ENCODE measurements at places on chromosomes 6 and 20.
A peak's percentile ranks its signal among the peaks of the same experiment; 100 is the strongest.

DNA sequence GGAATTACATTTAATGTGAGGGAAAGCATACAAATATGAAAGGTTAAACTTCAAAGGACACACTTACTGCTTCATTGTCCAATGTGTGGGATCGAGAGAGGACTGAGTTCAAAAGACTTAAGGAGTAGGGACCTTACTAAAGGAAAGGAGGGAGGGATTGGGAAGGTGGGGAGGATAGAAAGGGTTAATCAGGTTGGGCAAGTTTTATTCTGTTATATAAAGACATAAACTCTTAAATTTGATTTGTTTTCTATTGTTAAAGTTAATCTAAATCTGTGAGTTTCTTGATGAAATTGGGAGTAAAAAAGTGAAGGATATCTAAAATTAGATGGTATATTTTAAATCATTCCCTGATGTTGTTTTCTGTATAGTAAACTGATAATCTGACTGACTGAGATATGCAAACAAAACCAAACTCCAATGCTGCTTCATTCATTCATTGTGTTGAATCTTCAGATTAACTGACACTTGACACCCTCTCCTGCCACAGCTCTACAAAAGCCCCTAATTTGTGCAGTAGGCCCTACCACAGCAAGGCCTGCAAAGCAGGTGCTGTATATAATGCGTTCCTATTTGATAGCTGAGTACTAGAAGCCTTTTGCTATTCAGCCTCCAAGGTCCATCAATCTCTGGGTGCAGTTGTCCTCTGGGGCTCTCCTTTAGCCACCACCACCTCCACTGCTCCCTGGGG lies 1.3 kb upstream of the UBE2J1 start:
- DNase-seq = no peak

DNA sequence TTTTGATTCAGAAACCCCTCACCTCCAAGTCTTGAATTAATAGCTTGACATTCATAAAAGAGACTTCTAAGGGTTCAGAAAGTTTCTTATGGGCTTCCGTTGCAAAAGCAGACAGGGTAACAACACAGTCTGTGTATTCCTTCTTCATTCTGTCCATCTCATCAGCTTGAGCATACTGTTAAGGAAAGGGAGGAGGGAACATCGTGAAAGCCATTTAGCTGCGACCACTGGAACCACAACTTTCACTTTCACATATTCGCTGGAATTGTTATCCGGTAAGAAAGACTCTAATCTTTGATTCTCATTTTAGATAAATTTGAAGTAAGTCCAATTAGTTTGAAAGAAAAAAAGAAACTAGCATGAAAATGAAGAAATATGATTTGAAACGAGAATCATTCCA lies 174.4 kb downstream of the SYNE1 start:
- no peak for DNase-seq

GRCh38 chr6:16352258-16352635 lies 113.9 kb downstream of the GMPR start:
- peak; percentile 73 for DNase-seq

DNA sequence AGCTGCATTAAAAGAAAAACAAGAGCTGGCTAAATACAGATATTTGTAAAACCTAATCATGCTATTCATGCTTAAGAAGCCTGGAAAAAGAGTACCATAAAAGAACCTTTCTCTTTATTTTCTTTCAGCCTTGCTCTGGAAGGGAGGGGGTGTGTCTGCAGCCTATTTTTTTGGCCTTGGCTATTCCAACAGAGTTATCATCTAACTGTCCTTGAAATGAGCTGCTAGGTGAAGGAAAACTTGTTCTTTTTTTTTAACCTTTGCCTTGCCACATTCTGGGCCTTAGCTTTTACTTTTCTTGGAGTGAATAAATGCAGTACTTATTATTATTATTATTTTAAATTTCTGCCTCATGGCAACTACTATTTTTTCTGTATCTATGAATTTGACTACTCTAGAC lies 224.9 kb upstream of the SYNCRIP start:
- no peak for DNase-seq

DNA sequence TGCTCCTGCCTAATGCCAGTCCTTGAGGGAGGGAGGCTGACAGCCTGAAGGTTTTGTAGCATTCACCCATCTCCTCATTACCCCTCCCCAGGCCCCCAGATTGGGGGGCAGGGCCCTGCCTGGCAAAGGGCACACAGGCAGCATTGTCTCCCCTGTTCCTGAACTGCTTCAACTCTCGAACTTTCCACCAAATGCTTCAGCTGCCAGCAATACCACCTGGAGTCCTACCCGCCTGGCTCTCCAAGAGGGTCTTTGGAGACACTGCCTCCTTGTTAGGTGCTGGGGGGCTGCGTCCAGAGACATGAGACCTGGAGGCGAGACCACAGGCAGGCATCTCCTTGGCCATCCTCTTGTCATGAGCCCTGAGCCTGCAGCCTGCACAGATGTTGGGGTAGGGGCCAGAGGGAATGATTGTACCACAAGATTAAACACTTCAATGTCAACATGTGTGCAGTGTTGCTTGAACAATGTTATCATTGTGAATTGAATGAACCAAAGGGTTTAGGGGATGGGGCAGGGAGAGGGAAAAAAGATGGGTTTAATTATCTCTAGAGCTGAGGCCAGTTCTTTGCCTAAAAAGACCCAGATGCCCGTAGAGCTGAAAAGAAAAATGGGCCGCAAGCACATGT lies 25.0 kb downstream of the BMP7 start:
- DNase-seq = no peak

DNA sequence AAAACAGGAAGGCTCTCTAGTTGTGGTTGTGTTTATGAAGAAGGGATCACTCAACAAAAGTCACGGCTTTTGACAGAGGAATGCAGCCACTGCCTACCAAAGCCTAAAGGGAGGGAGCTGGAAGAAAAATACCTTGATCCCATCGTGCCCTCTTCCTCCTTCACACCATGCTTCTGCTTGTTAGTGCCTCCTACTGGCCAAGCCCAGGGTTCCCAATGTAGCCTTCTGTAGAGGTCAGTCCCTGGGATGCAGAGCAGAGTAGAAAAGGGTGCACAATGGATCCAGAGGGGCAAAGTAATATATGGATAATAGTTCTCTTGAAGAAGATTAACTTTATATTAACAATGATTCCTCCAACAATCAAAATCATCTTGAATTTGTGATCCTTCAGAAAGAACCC lies 293.5 kb upstream of the FERMT1 start:
- DNase-seq = no peak

DNA sequence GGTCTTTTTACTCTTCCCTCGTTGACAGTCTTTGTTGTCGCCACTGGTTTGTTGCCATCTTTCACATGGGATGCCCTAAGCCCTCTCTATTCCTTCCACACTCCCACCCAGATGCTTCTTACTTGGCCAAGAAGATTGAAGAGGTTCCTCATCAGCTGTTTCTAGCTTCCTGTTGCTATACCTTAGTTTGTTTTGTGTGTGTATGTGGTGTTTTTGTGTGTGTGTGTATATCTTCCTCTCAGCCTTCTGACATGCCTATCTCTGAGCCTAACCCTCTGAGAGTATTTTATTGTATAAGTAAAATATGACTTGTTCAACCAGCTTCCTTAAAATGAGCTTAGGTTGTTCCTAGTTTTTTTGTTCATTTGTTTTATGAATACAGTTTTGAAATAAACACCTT lies 35.9 kb downstream of the ENPP1 start:
- DNase-seq = no peak

DNA sequence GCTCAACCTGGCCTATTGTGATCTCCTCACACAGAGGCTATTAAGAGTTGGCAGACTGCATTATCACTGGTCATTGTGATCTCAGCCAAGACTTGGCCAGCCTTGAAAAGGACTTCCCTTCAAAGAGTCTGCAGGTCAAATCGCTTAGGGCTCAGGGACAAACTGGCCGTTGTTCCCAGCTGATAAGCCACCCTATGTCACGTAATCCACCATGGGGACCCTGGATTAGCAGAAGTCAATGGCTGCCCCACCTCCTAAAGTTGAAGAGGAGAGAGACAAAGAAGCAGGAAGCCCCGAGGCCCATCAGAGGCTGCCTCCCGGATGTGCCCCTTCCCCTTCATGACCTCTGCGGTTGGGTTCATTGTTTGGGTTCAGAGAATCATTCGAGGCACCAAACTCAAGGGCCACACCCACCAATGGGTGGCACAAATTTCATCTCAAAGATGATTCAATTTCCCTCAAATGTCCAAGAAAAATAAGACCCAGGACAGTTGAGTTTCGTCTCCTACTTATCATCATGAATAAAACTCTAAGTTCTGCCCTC lies 56.6 kb downstream of the BPIFB1 start:
- DNase-seq = no peak

DNA sequence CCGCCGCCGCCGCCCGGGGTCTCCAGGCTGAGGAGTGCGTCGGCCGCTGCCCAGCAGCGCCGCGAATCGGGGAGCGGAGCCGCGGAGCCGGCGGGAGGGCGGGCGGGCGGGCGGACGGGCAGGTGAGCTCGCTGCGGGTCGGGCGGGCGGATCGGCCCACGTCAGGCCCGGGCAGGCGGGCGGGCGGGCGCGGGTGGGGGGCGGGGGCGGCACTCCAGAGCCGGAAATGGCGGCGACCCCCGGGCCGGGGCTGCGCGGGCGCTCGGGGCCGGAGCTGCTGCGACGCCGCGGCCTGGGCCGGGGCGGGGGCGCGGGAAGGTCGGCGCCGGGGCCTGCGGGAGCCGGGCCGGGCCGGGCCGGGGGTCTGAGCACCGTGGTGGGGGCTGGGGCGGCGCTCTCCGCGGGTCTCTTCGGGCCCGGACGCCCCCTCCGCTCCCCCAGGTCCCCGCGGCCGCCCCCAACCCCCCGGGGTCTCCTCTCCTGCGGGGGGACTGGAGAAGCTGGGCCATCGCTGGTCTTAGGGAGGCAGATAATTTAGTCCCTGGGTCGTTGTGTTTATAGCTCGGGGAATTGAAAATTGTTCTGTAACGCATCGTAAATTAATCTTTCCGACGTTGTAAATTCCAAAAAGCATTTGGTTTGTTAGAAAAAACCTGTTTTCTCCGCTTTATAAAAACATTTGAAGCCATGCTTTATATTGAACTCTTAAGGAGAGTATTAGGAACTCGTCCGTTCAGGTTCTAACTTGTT lies 451 bp downstream of the DNAJC5 start:
- DNase-seq = no peak

DNA sequence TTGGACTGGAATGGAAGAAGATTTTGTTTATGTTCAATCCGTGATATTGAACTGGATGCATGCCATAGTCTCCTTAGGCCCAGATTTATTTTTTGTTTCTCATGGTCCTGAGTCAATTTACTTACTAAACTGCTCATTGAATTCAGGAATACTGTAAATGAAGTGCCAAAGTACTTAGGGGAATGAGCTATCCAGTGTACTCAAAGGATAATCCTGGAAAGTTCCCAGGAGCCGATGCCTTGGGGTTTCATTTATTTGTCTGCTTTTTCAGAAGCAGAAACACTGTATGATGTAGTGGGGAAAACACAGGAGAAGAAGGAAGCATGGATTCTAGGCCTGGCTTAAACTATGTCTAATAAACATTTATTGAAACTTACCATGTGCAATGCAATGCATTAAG lies 56.1 kb upstream of the THEMIS start:
- no peak for DNase-seq

GRCh38 chr6:24991810-24992467 lies 56.2 kb upstream of the RIPOR2 start:
- peak; percentile 48 for DNase-seq

- no peak for DNase-seq
These were observed 8.8 kb downstream of the CD109 start for GRCh38 chr6:73704798-73705197.

GRCh38 chr20:381581-382290 lies 1.2 kb downstream of the TRIB3 start:
- peak; percentile 88 for DNase-seq

Measured in AG08396 (cell line).